Anterior cingulate cortex (tissue), 58 donors: ENCODE measurements at places on chromosomes 3 and 15.
A peak's percentile ranks its signal among the peaks of the same experiment; 100 is the strongest.

GRCh38 chr3:159897331-159898075, 91.1 kb upstream of the IL12A start:
- no peak for DNase-seq

- DNase-seq: no peak
Measured at GRCh38 chr15:78127882-78128281, 3.4 kb downstream of the CIB2 start.

DNA sequence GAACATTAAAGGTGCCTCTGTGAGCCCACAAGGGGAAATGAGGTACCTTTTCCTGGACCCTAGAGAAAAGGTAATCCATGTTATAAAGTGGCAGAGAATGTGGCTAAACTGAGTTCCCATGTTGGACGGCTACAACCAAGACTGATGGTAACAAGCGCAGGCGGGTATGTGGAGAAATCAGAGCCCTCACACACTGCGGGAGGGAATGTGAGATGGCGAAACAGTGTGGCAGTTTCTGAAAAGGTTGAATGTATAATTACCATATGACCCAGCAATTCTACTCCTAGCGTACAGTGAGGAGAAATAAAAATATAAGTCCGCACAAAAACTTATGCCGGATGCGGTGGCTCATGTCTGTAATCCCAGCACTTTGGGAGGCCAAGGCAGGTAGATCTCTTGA, 24.1 kb upstream of the SHISA5 start:
- DNase-seq: no peak

- DNase-seq: no peak
Measured at GRCh38 chr3:34263101-34263621, 464.7 kb downstream of the PDCD6IP start.

GRCh38 chr15:36185438-36185837, 394.0 kb upstream of the CDIN1 start:
- no peak for DNase-seq

DNA sequence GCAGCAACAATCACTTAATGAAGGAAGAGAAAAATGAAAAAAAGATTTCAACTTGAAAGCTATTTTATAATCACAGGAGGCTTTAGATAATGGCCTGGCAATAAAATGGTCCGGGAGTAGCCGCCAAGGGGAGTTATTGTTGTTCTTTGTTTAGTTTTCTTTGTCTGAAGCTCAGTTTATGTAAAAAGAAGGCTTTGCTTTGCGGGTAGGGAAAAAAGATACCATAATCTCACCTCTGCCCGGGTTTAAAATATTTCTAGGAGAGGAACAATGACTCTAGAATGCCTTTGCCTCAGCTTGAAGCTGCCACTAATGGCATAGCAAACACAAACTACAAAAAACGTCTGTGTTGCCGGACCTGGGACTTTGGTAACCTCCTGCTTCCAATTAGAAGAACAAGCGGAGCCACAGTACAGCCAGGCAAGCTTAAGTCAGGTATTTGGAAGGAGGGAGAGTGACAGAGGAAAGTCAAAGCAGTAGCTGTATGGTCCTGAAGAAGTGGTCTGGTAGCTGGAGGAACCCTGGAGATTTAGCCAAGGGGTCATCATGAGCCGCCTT, 764.5 kb downstream of the TUSC7 start:
- DNase-seq: no peak

- no peak for DNase-seq
Measured at GRCh38 chr3:11736136-11736833, 92.6 kb upstream of the VGLL4 start.

GRCh38 chr15:76398317-76399104, 61.9 kb downstream of the ISL2 start:
- no peak for DNase-seq

DNA sequence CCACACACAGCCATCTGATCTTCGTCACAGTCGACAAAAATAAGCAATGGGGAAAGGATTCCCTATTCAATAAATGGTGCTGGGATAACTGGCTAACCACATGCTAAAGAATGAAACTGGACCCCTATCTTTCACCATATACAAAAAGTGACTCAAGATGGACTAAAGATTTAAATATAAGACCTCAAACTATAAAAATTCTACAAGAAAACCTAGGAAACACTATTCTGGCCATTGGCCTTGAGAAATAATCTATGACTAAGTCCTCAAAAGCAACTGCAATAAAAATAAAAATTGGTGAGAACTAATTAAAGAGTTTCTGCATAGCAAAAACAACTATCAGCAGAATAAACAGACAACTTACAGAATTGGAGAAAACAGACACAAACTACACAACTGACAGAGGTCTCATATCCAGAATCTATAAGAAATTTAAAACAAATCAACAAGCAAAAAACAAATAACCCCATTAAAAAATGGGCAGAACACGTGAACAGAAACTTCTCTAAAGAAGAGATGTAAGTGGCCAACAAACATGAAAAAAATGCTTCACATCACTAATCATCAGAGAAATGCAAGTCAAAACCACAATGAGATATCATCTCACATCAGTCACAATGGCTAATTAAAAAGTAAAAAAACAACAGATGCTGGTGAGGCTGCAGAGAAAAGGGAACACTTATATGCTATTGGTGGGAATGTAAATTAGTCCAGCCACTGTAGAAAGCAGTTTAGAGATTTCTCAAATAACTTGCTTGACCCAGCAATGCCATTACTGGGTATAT, 104.0 kb downstream of the NR1I2 start:
- DNase-seq: no peak

DNA sequence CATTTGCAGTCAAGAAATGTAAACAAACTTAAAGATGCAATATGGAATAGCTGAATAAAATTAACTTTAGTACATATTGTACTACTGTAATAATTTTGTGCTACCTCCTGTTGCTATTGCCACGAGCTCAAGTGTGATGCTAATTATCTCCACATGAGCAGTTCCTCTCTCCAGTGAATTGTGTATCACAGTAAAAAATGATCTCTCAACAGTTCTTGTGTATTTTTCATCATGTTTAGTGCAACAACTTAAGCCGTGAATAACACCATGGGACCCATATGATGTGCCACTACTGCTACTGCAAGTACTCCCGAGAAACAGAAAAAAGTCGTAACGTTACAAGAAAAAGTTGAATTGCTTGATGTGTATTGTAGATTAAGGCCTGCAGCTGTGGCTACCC, 12.4 kb downstream of the RIOX2 start:
- DNase-seq: no peak

- no peak for DNase-seq
Measured at GRCh38 chr3:69741032-69741767, 1.9 kb downstream of the MITF start.

GRCh38 chr15:98421419-98422129, 226.8 kb upstream of the IGF1R start:
- peak; percentile 37 for DNase-seq

GRCh38 chr3:178140531-178141304, 395.5 kb upstream of the KCNMB2 start:
- DNase-seq: no peak

GRCh38 chr15:40891810-40892446, 2.3 kb upstream of the VPS18 start:
- DNase-seq: no peak

DNA sequence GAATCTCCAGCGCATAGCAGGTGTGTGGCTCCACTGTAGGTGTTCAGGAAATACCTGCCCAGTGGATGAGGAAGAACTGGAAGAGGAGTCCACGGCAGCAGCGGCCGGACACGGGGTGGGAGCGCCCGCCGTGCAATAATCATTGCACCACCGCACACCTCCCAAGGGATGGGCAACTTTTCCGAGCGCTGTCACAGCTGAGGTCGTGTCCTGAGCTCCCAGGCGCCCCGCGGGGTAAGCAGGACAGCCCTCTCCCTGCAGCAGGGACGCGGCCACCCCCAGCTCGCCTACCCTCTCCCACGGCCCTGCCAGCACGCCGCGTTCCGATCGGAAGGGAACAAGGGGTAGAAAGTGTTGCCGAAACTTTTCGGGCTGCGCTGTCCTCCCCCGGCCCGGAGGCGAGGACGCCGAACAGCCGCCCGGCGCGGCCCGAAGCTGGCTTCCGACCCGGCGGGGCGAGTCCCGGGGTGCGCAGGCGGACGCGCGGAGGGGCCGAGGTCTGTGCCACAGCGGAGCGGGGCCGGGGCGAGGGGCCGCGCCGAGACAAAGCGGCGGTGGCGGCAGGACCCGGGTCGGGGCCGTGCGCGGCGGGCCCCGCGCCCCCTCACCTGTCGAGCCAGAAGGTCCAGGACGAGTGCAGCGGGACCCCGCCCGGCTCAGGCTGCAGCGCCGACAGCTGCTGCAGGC, 475 bp downstream of the EIF4E3 start:
- DNase-seq: no peak

DNA sequence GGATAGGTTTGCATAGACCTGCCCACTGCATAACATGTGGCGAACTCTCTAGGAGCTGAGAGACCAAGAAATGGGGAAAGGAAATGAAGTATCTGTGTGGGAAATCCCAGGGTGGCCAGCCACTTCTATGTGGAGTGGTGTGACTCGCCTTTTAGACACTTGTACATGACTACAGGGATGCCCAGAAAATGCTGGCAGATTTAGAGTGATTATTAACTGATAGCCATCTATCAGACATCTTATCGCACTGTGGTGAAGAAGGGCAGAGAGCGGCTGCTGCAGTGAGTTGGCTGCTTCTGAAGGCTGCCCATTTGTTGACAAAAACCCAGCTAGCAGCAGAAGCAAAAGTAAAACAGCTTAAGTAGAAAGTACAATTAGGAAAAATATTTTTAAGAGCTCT, 18.1 kb upstream of the STAC start:
- no peak for DNase-seq

DNA sequence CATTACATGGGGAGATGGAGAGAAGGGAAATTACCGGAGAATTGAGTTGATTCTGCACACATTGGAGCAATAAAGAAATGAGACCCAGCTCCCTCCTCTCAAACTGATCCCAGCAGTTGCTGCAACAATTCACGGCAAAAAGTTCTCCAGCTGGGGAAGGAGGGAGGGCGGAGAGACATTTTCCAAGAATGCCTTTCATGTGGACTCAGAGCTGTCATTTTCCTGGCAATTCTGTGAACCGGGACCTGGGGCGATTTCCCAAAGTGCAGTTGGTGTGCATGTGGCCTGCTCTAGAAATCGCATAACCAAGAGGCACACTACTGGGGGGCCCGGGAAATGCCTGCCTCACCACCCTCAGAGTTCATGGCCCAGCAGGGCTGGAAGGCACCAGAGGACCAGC, 48.7 kb upstream of the IREB2 start:
- no peak for DNase-seq

GRCh38 chr3:1962396-1963088, 136.1 kb upstream of the CNTN4 start:
- no peak for DNase-seq

DNA sequence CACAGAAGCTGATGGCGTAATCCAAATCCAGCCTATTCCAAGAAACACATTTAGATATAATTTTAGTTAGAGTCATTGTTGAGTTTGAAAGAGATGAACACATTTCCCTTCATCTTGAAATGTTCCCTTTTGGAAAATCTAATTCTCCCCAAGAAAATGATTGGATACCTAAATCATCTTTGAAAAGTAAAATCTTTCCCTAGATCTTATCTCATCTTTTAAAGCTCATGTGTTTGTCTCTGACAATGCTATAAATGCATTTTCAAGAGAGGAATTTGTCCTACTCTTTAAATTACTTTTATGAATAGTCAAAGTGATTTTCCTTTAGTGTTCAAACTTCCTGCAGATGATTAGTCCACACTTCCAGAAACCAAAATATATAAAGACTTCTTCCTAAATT, 82.6 kb upstream of the CNTN6 start:
- DNase-seq: no peak

DNA sequence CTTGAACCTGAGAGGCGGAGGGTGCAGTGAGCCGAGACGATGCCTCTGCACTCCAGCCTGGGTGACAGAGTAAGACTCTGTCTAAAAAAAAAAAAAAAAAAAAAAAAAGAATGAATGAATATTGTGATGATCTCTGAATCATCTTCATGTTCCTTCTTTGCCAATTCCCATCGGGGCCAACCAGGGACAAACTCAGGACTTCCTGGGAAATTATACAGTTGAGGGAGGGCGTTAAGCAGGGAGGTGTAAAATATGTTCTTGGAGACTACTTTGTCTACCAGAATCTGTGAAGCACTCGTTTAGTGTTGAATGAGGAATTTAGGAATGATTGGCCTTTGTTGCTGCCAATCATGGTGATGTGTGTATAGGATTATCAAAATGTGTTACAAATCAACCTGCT, 210.6 kb downstream of the PTPRG start:
- DNase-seq: no peak

GRCh38 chr3:55828712-55829111, 341.6 kb upstream of the WNT5A start:
- DNase-seq: no peak

DNA sequence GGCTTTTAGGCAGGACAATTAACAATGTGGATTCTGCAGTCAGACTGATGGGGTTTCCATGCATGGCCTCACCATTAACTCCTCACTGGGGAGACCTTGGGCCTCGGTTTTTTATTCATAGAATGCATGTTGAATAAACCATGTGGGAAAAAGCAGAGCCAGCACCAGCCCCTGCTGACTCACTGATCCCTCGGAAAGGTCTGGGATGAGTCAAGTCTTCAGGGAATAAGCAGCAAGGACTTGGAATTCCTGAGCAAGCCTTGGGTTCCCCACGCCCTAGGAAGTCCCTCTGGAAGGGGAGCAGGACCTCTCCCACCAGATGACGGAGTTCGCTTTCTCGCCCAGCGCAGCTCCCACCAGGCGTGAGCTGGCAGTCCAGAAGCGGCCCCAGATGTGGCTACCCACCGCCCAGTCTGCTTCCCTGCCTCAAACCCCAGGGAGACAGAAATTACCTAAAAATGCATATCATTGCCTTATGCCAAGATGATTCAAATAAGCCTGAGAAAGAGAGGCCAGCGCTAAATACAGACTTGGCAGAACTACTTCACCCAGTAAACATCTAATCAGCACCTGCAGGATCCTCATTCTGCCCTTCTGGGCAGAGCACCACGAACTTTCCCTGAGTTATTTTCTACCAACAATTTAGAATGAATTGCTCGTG, 45.4 kb downstream of the BTD start:
- no peak for DNase-seq

GRCh38 chr3:57545636-57546268, 1.6 kb upstream of the DNAH12 start:
- no peak for DNase-seq

DNA sequence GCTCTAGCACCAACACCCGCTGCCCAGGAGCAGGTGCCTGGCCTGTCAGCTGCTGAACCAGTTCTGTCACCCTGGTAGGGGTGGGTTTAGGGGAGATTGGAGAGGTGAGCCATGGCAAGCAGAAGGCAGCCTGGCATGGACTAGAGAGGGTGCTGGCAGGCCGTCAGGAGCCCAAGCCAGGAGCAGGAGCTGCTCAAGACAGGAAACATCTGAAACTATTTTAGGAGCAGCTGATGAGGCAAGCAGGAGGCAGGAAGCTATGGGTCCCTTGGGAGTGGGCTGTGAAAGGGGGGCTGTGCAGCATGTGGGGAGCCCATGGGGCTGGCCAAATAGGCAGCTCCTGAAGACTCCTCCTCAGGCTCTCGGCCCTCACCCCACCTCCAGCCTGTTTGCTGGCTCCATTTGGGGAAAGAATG, 2.3 kb downstream of the INKA1 start:
- no peak for DNase-seq

GRCh38 chr3:52554026-52554755, 17.8 kb downstream of the UQCC5 start:
- DNase-seq: no peak
